Mesenteric fat pad (tissue), 1 donor: ENCODE measurements at places on chromosomes 2 and 18. TPM values are rescaled to one million over a fixed set of nuclear protein-coding genes. Genes with fewer than 3 reads are reported as not detected.

CHRNA1 gene
- total RNA-seq: 0.22 TPM

LRRFIP1 gene
- 144 TPM for total RNA-seq

ACTG2 gene
- 13.2 TPM for total RNA-seq

SERPINB8 gene
- 18.9 TPM for total RNA-seq

MC2R gene
- total RNA-seq: not detected

MYO1B gene
- total RNA-seq: 63.9 TPM

CENPA gene
- 0.32 TPM for total RNA-seq

- no peak for DNase-seq
Measured at GRCh38 chr2:208937521-208937920, 486.3 kb upstream of the MAP2 start.

DNA sequence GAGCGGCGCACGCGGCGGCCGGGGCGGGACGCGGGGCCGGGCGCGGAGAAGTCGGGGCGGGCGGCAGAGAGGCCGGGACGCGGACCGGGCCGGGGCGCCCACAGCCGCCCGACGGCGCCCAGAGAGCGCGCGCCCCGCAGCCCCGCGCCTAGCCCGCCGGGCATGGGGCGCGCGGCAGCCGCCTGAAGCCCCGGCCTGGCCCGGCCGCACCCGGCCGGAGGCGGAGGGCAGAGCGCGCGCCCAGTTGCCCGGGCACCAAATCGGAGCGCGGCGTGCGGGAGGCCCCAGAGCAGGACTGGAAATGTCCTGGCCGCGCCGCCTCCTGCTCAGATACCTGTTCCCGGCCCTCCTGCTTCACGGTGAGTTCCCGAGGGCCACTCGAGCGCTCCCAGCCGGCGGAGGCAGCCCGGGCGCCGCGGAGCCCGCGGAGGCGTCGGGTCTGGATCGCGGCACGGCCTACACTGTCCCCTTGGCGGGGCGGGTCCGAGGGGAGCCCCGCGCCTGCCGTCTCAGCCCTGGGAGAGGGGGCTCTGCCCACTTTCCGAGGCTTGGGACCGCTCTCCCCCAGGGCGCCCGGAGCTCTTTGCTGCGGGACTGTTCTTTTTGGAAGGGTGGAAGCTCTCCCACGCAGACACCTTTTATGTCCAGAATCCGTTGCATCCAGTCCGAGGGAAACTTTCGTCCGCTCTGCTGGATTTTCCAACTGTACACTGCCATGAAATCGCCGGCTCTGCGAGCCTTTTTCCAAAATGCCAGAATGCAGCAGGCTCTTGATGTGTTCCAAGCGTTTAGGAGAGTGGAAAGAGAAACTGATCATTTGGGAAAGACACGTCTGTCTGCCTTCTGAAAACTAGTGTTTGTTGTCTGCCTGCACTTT lies 484 bp downstream of the APCDD1 start:
- DNase-seq: no peak

- DNase-seq: peak; percentile 76
Measured at GRCh38 chr2:232894251-232894650, 24.2 kb downstream of the SNORC start.
